Activated naive CD8-positive, alpha-beta T cell treated with anti-CD3 and anti-CD28 coated beads for 36 hours (primary cell): ENCODE measurements at places on chromosomes 12 and 14. TPM values are rescaled to one million over a fixed set of nuclear protein-coding genes. Genes with fewer than 3 reads are reported as not detected.
A peak's percentile ranks its signal among the peaks of the same experiment; 100 is the strongest.

DNA sequence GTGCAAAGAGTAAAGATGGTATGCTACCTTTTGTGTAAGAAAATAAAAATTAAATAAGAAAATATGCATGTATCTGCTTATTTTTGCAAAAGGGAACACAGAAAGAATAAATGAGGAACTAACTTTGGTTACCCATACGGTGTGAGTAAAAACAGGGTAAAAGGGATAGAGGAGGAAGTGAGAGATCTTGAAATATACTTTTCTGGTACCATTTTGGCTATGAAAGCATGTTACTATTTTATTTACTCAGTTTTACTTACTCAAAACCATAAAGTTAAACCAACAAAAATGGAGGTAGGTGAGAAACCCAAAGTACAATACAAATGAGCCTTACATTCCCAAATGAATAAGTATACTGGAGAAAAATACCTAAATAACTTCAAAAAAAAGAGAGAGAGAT, 122.0 kb upstream of the EGLN3 start:
- no peak overlapping the region for H3K4me3 ChIP-seq
- peaks cover 1% of the 10 kb centered on the region for H3K27me3 ChIP-seq
- H3K36me3 ChIP-seq = peaks cover 2% of the 10 kb centered on the region
- H3K4me1 ChIP-seq = no peaks in the 10 kb centered on the region

DNA sequence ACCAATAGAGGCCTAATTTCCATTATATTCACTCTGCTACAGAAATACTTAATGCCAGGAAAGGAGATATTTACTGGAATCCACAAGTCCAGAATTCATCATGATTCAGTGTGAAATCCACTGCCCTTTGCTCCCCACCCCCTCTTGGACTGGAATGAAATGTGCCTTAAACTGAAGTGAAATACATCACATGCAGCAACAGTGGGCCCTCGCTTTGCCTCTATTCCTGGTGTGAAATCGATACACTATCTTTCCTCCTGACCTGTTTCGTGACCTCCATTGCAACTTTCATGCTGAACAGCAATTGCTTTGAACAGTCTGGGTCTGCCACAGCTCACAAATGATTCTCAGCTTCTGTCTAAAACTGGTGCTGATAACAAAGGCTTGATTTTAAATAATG, 100.6 kb downstream of the NPAS3 start:
- no peak for DNase-seq
- H3K4me3 ChIP-seq = no peak overlapping the region
- H3K27ac ChIP-seq = no peak overlapping the region
- H3K4me1 ChIP-seq = no peaks in the 10 kb centered on the region

DNA sequence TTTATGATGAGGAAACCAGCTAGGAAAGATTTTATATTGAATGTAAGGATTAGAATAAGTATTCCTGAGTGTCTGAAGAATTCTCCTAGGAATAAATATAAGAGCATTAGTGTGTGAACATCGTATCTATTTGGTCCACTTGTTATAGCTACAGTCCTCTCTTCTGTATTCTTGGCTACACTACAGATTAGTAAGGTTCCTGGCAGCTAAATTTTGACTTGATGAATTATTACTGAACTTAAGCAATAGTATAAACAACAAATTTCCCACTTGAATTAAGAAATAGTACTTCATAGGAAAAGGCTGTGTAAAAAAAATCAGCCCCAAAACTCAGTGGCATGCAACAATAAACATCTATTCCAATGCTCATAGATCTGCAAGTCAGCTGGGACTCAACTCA, 138.4 kb upstream of the G2E3 start:
- no peaks in the 10 kb centered on the region for H3K36me3 ChIP-seq
- no peak for DNase-seq
- H3K4me3 ChIP-seq = no peak overlapping the region
- H3K27me3 ChIP-seq = peaks cover 17% of the 10 kb centered on the region
- no peak overlapping the region for H3K27ac ChIP-seq
- no peaks in the 10 kb centered on the region for H3K4me1 ChIP-seq

- peaks cover 50% of the 10 kb centered on the region for H3K27me3 ChIP-seq
- H3K36me3 ChIP-seq = no peaks in the 10 kb centered on the region
- H3K4me3 ChIP-seq = no peak overlapping the region
Observed at GRCh38 chr14:94780536-94781399, 10.9 kb upstream of the GSC start.

GRCh38 chr12:48001505-48002413, 2.5 kb downstream of the COL2A1 start:
- peaks cover 32% of the 10 kb centered on the region for H3K4me1 ChIP-seq
- H3K4me3 ChIP-seq = peak overlapping the region; percentile 75
- DNase-seq = no peak
- peaks cover 92% of the 10 kb centered on the region for H3K27me3 ChIP-seq
- no peaks in the 10 kb centered on the region for H3K36me3 ChIP-seq

DNA sequence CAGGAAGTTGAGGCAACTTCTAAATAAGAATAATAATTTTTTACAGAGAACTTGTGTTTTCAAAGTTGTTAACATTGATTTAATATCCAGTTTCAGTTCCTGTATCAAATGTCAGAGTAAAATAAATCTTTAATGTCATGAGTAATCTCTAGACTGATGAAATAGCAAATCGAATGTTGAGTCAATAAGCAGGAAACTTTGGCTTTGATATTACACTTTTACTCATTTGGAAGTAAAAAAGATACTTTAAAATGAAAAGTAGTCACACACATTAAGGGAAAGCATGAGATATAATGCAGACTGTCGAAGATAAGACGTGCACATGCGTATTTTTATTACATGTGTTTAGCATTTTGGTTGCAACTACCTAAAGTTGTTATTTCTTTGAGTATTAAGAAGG, 78.2 kb upstream of the PTGDR start:
- DNase-seq = no peak
- no peaks in the 10 kb centered on the region for H3K27me3 ChIP-seq
- H3K4me1 ChIP-seq = peaks cover 29% of the 10 kb centered on the region
- peak overlapping the region; percentile 76 for H3K27ac ChIP-seq

DNA sequence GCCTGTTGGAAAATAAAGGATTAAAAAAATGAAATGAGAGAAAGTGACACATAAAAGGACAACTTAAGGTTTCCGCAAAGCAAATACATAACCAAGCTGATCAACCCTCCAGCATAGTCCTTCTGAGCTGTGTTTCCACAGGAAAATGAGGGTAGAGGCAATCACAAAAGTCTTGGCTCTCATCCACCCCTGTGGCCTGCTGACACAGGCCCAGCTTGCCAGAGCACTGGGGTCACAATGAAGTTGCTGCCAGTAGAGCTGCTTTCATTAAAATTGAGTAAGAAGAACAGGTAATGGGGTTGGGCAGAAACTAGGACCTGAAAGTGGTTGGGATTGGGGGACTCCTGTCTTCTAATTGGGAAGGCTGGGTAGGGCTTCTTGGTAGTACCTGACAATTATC, 65.9 kb downstream of the RERG start:
- no peaks in the 10 kb centered on the region for H3K4me1 ChIP-seq
- no peak for DNase-seq
- no peak overlapping the region for H3K4me3 ChIP-seq
- peaks cover 8% of the 10 kb centered on the region for H3K27me3 ChIP-seq
- H3K36me3 ChIP-seq = no peaks in the 10 kb centered on the region
- H3K27ac ChIP-seq = no peak overlapping the region

DNA sequence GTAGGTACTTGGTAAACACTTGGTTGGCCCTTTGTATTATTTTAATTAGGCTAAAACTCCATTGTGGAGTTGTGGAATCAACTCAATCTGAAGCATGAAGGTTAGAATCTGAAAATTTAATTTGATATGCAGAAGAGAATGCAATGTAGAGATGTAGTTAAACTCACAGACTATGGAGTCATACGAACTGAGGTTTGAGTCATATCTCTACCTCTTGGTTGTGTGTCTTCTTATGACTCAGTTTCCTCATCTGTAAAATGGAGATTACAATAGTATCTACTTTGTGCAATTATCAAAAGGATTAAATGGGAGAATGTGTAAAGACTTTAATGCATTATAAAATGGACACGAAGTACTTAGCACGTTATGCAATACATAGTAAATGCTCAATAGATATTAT, 146.0 kb upstream of the IFNG-AS1 start:
- no peaks in the 10 kb centered on the region for H3K4me1 ChIP-seq
- DNase-seq = no peak
- H3K27me3 ChIP-seq = no peaks in the 10 kb centered on the region
- no peak overlapping the region for H3K27ac ChIP-seq
- H3K36me3 ChIP-seq = peaks cover 2% of the 10 kb centered on the region

TAS2R46 gene
- total RNA-seq = 0.48 TPM

DNA sequence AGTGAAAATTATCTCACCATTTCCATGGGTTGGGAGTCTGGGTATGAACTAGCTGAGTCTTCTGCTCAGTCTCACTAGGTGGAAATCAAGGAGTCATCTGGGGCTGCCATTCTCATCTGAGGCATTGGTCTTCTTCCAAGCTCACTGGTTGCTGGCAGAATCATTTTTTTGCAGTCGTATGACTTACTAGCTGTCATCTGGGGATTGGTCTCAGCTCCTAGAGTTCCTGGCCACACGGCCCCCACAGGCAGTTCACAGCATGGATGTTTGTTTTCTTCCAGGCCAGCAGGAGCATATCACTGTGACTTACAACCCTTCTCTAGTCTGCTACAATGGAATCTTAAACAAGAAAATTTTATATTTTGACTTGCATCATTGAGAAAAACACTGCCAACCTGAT, 18.6 kb upstream of the OR10AD1 start:
- no peaks in the 10 kb centered on the region for H3K4me1 ChIP-seq
- no peak for DNase-seq
- no peaks in the 10 kb centered on the region for H3K36me3 ChIP-seq
- H3K27ac ChIP-seq = no peak overlapping the region
- peaks cover 4% of the 10 kb centered on the region for H3K27me3 ChIP-seq
- H3K4me3 ChIP-seq = no peak overlapping the region

DNA sequence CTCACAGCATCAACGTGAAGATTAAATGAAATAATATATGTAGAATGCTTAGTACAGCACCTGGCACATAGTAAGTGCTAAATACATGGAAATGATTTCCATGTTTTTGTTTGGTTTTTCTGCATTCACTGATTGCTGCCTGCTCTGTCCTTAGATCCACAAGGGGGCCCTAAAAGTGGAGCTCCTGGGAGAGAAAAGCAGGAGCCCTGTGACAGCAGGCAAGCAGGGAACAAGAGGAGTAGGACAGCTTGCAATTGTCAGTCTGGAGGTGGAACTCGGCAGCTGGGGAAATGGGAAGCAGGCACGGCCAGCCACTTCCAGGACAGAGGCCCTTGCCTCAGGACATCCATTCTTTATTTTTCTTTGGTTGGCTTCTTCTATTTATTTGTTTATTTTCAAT, 292.9 kb downstream of the BMP4 start:
- DNase-seq = no peak
- no peak overlapping the region for H3K4me3 ChIP-seq
- no peaks in the 10 kb centered on the region for H3K36me3 ChIP-seq
- H3K27me3 ChIP-seq = peaks cover 12% of the 10 kb centered on the region
- H3K4me1 ChIP-seq = no peaks in the 10 kb centered on the region
- H3K27ac ChIP-seq = no peak overlapping the region

TRPV4 gene
- total RNA-seq = not detected

DNA sequence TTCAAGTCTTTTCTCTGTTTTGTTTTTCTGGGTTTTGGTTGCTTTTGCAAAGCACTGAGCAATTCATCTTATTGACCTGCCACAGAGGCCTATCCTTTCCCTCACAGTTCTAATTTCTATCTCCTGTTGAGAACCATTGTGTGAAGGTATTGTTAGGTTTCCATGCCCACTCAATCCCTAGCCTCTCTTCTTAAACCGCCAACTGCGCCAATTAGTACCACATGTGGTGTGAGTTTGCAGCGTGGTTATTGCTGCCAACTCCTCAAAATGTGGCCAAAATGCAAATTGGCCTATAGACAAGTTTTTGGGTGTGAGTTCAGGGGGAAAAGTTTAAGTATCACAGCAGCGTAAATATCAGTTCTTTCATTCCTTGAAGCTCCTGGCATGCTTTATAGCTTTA, 232.6 kb downstream of the FLRT2 start:
- no peaks in the 10 kb centered on the region for H3K4me1 ChIP-seq
- H3K4me3 ChIP-seq = no peak overlapping the region
- no peak overlapping the region for H3K27ac ChIP-seq
- no peak for DNase-seq
- H3K27me3 ChIP-seq = no peaks in the 10 kb centered on the region
- no peaks in the 10 kb centered on the region for H3K36me3 ChIP-seq

DNA sequence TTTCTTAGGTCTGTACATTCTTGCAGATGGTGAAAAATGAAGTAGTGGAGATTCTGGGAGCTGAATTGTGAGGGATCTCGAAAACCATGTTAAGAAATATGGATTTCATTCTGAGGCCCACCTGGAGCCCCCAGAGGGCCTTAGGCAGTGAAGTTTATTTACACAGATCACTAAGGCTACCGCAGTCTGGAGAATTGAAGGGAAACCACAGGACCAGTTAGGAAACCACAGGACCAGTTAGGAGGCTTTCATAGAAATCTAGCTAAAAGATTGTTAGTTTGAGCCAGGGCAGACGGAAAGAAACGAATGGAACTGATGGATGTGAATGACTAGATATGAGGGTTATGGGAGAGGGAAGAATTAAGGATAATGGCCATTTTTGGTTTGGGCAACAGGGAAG, 7.2 kb downstream of the CBLN3 start:
- DNase-seq = no peak
- H3K27ac ChIP-seq = no peak overlapping the region
- no peaks in the 10 kb centered on the region for H3K27me3 ChIP-seq
- H3K36me3 ChIP-seq = peaks cover 2% of the 10 kb centered on the region
- no peak overlapping the region for H3K4me3 ChIP-seq

DNA sequence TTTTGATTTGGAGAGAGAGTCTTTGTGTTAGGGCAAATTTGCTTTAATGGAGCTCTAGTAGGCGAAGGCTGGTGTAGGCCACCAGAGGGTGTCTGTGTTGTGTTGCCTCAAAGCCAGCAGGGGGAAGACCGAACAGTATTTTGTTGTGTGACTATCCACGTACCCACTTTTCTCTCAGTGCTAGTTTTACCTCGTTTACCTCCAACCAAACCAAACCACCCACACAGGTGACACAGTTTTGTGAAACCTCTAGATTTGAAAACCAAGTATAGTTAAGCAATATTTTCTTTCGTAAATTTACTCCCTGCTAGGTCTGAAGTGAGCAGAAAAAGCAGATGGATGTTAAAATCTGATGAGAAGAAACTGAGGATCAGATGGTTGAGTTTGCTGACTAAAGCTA, 36.3 kb upstream of the NPFF start:
- peak; percentile 49 for DNase-seq
- H3K36me3 ChIP-seq = peaks cover 10% of the 10 kb centered on the region
- H3K4me1 ChIP-seq = peaks cover 15% of the 10 kb centered on the region
- H3K4me3 ChIP-seq = no peak overlapping the region
- no peaks in the 10 kb centered on the region for H3K27me3 ChIP-seq

- peaks cover 15% of the 10 kb centered on the region for H3K4me1 ChIP-seq
- H3K27me3 ChIP-seq = peaks cover 16% of the 10 kb centered on the region
- no peak for DNase-seq
- no peak overlapping the region for H3K4me3 ChIP-seq
- H3K27ac ChIP-seq = no peak overlapping the region
- H3K36me3 ChIP-seq = no peaks in the 10 kb centered on the region
Observed at GRCh38 chr14:20618271-20618749, 23.2 kb downstream of the OR6S1 start.

OVCH1 gene
- total RNA-seq = not detected

SAMD4A gene
- total RNA-seq = 4.6 TPM

GRCh38 chr14:22084393-22085281, 411.0 kb upstream of the OR4E1 start:
- H3K4me1 ChIP-seq = peaks cover 18% of the 10 kb centered on the region
- no peak for DNase-seq
- H3K27ac ChIP-seq = peak overlapping the region; percentile 82
- H3K36me3 ChIP-seq = no peaks in the 10 kb centered on the region
